Peyer's patch (tissue), 4 donors: ENCODE measurements at places on chromosomes 1 and 21. TPM values are rescaled to one million over a fixed set of nuclear protein-coding genes. Genes with fewer than 3 reads are reported as not detected.
A peak's percentile ranks its signal among the peaks of the same experiment; 100 is the strongest.

- no peak overlapping the region for H3K27ac ChIP-seq
- DNase-seq, result no peak
- H3K4me1 ChIP-seq, result no peaks in the 10 kb centered on the region
- peak overlapping the region; percentile 18 for H3K4me3 ChIP-seq
- no peaks in the 10 kb centered on the region for H3K36me3 ChIP-seq
Measured at GRCh38 chr1:34918977-34919561, 10.4 kb downstream of the DLGAP3 start.

The ADCY10 gene
- total RNA-seq, result not detected

The MIXL1 gene
- total RNA-seq, result not detected

DNA sequence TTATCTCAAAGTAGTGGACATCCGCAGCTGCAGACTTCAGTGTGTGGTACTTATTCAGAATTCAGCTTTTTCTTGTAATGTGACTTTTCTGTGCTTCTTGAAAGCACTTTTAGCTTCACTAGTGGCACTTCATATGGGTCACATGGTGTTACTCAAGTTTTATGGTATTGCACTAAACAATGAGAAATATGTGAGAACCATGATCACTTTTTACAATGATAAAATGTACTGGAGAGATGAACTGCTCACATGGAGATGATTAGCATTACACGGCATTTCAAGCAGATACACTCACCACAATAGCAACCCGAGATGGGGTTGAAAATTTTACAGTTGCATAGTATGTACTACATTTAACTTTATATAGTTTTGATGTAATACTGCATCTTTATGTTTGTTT lies 40.1 kb upstream of the GPR52 start:
- H3K4me3 ChIP-seq, result no peak overlapping the region
- no peaks in the 10 kb centered on the region for H3K27me3 ChIP-seq
- no peaks in the 10 kb centered on the region for H3K4me1 ChIP-seq
- DNase-seq, result no peak
- no peaks in the 10 kb centered on the region for H3K36me3 ChIP-seq
- H3K27ac ChIP-seq, result no peak overlapping the region

DNA sequence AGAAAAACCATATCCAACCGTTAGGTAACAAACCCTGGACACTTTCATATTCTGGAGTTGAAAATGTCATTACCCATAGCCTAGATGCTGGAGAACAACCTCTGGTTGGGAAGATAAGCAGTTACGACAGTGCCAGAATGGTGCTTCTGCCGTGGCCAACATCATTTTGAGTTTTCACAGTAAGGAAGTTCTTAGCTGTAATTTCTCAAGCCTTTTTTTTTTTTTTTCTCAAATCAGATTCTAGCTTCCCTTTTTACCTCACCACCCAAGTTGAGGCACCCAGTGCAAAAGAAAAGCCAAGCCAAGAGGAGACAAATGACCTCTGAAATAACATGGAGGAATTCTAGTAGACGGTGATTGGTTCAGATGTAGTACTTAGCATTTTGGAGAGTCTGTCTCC lies 21.8 kb downstream of the PPT1 start:
- H3K27me3 ChIP-seq, result no peaks in the 10 kb centered on the region
- H3K4me3 ChIP-seq, result no peak overlapping the region
- no peak overlapping the region for H3K27ac ChIP-seq
- no peak for DNase-seq

The PDC gene
- total RNA-seq, result not detected

The ANGPTL3 gene
- not detected for total RNA-seq

- no peaks in the 10 kb centered on the region for H3K36me3 ChIP-seq
- no peaks in the 10 kb centered on the region for H3K4me1 ChIP-seq
- no peak overlapping the region for H3K4me3 ChIP-seq
Measured at GRCh38 chr1:212109728-212110127, 74.2 kb downstream of the DTL start.

The LCE2A gene
- not detected for total RNA-seq
